ENCODE measurements at places on chromosomes 16 and 17.
A peak's percentile ranks its signal among the peaks of the same experiment; 100 is the strongest.

DNA sequence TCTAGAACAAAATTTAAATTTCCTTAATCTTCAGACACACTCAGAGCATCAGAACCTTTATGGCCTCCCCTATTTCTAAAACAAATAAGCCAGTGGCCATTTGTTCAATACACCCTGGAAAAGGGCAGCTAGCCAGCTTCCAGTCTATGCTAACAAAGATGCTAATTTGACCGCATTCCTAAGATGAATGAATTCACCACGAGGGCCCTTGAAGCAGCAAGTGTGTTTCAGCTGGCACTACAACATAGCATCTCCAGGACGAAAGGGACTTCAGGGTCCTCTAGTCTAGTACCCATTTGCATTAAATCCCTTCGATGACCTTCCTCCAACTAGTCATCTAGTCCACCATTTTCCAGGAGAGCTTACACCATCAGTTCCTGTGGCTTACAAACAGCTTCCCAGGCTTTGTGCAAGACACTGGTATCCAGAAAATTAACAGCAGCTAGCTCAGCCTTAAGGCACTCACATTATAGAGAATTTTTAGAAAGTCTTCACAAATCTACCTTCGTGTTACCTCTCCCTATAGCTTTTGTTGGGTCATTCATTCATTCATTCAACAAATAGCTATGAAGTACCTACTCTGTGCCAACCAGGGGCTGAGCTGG is 10.9 kb downstream of the KRT37 start:
- no peak for DNase-seq

- DNase-seq, result no peak
These were observed 12.4 kb upstream of the CTCF start for GRCh38 chr16:67549936-67550335.

DNA sequence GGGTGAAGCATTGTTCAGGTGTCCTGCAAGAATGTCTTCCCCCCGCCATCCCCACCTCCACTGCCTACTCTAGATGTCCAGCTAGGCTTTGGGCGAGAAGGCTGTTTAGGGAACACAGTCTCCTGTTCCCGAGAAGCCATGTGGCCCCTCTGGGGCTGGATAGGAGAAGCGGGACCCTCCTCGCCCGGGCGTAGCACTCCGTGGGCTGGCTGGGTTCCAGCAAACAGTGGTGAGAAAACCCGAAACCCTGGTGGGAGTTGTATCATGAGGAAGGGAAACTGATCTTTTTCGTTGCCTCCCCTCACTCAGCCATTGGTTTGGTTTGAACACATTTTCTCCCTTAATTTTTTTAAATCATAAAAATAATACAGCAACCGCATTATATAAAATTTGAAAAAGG is 56.6 kb downstream of the IRF8 start:
- no peak for DNase-seq

- DNase-seq, result no peak
These were observed 62.5 kb downstream of the ABCA8 start for GRCh38 chr17:68892658-68893057.

- DNase-seq, result no peak
These were observed 2.8 kb downstream of the CEP20 start for GRCh38 chr16:15885560-15886001.

- no peak for DNase-seq
These were observed 36.8 kb downstream of the MGAT5B start for GRCh38 chr17:76905036-76905435.

- DNase-seq, result no peak
These were observed 684 bp downstream of the ZFP90 start for GRCh38 chr16:68539711-68540239.

DNA sequence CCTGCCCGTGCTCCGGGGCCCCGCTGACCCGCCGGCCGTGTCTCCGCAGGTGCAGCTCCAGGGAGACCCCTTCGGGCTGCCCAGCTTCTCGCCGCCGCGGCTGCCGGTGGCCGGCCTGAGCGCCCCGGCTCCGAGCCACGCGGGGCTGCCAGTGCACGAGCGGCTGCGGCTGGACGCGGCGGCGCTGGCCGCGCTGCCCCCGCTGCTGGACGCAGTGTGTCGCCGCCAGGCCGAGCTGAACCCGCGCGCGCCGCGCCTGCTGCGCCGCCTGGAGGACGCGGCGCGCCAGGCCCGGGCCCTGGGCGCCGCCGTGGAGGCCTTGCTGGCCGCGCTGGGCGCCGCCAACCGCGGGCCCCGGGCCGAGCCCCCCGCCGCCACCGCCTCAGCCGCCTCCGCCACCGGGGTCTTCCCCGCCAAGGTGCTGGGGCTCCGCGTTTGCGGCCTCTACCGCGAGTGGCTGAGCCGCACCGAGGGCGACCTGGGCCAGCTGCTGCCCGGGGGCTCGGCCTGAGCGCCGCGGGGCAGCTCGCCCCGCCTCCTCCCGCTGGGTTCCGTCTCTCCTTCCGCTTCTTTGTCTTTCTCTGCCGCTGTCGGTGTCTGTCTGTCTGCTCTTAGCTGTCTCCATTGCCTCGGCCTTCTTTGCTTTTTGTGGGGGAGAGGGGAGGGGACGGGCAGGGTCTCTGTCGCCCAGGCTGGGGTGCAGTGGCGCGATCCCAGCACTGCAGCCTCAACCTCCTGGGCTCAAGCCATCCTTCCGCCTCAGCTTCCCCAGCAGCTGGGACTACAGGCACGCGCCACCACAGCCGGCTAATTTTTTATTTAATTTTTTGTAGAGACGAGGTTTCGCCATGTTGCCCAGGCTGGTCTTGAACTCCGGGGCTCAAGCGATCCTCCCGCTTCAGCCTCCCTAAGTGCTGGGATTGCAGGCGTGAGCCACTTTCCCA is 5.9 kb downstream of the CTF1 start:
- no peak for DNase-seq

DNA sequence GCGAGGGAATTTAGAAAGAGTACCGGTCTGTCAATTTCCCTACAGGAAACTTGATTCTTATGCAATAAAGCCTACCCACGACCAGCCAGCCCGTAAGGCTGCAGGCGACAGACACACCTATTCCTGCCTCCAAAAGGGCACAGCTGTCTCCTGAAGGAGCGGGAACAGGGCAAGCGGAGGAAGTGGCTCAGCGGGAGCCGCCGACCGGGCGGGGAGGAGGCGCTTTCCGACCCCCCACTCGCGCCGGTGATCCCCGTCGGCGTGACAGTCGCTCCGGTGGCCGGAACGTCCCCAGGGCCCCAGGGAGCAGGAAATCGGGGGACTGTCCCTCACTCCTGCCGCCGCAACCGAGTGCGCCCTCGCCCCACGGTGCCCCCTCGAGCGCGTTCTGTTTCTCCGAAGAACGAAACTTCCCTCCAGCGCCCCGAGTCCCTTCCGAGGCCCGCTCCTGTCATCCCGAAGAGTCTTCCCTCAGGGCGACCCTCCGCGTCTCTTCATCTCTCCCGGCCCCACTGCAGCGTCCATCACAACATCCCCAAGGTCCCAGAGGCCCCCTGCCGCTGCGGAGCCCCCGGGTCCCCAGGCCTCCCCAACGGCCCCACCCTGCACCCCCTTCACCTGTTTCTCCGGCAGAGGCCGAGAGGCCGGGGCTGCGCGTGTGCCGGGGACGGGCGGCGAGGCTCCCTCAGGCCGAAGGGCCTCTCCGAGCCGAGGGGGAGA is 421 bp downstream of the STAT3 start:
- DNase-seq, result peak; percentile 44

DNA sequence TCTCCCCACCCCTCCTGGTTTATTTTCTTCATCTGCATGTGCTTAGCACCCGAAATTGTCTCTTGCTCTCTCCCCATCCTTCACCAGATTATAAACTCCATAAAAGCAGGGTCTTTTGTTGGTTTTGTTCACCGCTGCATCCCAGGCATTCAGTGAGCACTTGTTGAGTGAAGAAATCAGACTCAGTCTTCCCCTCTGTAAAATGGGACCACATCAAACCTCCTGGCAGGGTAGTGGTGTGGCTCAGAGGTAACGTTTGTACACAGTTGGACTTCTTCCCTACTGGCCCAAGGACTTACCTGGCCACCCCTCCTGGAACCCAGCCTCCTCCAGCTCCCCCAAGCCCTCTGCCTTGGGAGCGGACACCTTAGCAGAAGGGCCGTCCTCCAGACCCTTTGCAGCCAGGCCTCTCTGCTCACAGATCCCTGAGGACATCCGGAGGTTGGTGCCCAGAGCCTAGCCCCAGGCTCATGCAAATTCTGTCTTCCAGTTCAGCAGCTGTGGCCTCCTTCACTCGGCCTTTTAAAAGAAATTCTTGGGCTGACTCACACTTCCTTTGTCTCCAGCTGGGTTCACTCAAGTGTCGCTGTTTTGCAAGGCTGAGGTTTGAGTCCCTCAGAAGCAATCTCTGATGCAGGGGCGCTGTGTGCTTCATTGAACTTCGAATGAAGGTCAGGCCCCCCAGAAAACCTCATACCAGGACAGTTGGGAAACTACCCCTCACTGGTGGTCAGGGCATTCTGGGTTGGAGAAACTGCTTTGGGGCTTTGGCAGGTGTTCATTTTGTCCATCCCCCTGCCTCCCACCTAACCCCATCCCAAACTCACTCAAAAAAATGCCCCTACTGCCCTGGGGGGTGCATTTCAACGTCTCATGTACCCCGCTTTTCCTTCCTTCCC is 16.8 kb upstream of the RMI2 start:
- no peak for DNase-seq

DNA sequence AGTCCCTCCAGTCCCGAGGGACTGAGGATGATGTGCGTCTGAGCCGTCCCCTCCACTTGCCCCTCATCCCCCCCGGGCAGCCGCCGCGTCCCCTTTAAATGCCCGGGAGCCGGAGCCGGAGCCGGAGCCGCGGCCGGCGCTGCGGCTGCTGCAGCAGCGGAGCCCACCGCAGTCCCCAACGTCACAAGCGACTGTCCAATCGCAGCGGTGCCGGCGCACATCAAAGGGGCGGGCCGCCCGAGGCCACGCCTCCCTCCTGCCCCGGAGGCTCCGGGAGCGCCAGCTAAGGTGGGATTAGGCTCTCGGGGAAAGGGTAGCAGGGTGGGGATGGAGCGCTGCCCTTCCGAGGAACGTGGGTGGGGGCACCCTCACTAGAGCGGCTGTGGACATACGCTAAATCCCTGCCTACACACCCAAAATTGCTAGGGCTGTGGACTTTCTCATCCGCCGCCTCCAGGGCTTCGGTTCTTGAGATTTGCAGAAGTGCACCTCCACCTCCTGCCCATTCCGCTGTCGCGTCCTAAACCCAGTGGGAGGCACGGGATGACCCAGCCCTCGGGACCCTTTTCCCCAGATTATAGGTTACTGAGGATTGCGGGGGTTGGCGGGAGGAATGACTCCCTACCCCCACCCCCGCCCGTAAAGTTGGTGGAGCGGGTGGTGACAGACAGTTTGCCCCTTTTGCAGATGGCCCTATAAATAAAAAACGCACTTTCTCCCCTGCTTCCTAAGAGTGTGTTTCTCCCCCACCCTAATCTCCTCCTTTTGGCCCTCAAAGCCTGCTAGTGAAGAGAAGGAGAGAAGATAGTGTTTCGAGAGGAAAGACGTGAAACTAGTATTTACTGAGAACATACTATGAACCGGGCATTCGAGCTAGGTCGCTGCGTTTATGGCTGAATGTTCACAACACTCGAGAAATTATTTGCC is at the start of gene PHOSPHO1:
PHOSPHO1 (minus strand) TSS at position 152 of the 927 bp plus-strand sequence. CDS start 4,096 bp downstream, outside the sequence.
- DNase-seq, result peak; percentile 74

- no peak for DNase-seq
These were observed 2.4 kb upstream of the RIPOR1 start for GRCh38 chr16:67526149-67526791.

- DNase-seq, result no peak
These were observed 21.6 kb downstream of the EMC8 start for GRCh38 chr16:85777583-85778310.

- no peak for DNase-seq
These were observed 12.8 kb downstream of the TERF2 start for GRCh38 chr16:69373019-69373418.

GRCh38 chr17:60863892-60864707 is 186.4 kb downstream of the BCAS3 start:
- no peak for DNase-seq

DNA sequence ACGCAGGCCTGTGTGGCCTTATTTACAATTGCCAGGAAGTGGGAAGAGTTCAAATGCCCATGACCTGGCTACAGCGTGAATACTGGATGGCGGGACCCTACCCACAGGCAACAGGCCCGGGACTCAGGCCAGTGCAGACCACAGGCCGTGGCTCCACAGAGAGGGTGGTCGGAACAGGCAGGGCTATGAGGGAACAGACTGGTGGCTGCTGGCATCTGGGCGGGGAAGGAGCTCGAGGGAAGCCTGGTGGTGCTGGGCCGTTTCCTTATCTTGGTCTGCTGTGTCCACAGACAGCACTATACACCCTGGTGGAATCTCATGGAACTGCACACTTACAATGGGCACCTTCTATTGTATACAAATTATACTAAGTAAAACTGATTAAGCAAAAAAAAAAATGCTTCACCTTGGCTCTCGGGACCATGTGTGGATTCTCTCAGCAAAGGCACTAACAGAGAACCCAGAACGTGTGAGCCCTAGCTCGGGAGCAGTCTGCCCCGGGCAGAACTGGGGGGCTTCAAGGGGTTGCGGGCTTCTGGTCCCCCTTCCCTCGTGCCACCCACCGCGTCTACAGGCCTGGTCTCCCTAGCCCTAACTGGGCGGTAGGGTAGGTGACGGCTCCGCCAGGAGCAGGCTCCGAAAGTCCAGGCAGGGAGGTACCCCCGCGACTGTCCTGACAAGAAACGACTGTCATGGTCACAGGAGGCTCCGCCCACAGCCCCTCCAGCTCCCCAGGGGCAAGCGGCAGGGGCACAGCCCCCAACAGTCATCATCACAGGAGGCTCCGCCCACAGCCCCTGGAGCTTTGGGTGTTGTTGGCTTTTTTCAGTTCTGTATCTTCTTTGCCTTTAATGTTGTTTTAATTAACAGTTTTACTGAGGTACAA is 21.8 kb downstream of the CEP131 start:
- no peak for DNase-seq

- no peak for DNase-seq
These were observed 171.8 kb upstream of the CACNG5 start for GRCh38 chr17:66663041-66663606.

DNA sequence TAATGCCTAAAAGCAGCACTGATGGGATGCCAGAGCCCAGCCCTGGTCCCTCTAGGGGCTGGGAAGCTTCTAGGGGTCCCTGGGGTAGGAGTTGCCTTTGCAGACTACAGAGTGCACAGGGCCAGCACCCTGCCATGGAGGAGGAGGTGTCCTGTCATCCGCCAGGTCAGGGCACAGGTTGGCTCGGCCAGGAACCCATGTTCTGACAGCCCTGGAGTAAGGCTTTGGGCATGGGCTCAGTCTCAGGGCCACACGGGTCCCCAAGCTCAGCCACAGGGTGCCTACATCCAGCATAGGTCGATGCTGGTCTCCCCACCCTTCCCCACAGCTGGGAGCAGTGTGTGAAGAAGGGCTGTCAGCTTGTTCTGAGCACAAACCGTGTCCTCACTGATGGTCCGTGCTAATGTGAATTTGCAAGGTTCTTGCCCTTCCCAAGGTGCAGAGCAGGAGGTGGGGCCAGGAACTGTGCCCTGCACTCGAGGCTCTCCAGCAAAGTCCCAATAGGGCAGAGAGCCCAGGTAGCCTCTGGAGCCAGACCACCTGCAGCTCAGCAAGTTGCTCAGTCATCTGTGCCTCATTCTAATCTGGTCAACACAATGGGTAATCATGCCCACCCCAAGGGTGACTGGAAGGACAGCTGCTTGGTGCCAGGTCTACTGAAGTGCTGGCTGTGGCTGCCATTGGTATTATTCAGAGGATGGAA is 72.8 kb downstream of the AMFR start:
- no peak for DNase-seq

Measured in NCI-H748 treated with DMSO at 0.1 percent for 48 hours (cell line).